Neural crest cell (in vitro differentiated cells): ENCODE measurements at places on chromosomes 7 and 10.

- no peak for DNase-seq
These were observed 17.2 kb upstream of the FGFR2 start for GRCh38 chr10:121615435-121615793.

GRCh38 chr7:136877509-136877908 lies 9.1 kb downstream of the CHRM2 start:
- no peak for DNase-seq

- no peak for DNase-seq
These were observed 79.6 kb downstream of the CFTR start for GRCh38 chr7:117559391-117559790.

GRCh38 chr10:70780370-70780760 lies 4.8 kb downstream of the TBATA start:
- no peak for DNase-seq

DNA sequence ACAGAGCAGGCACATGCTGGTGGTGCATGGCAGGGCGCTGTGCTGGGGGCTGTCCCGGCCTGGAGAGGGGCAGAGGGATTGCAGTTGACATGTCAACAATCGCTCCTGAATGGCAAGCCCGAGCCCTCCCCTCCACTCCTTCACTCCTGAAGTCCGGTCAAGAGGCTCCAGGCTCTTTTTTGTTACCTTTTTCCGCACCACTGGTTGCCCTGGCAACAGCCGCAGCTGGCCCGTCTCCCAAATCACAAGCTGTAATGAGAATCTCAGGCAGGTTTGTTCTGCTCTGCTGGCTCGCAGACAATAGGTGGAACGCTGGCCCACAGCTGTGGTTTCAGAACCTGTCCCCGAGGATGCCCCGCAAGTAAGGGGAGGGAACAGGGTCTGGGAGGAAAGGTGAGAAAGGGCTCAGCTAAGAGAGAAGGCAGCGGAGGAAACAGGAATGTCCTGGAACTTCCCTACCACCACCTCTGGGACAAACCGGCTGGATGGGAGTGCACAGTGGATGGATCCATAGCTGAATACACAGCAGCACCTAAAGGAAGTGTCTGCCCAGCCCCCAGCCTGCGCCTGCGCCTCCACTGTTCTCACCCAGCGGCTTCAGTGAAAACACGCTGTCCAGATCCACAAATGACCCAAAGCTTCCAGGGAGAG lies 58.9 kb downstream of the CALML3 start:
- peak; percentile 45 for DNase-seq

GRCh38 chr7:122362473-122362872 lies 57.9 kb upstream of the FEZF1 start:
- DNase-seq, result no peak

GRCh38 chr10:5183923-5184322 lies 1.0 kb downstream of the AKR1C8 start:
- DNase-seq, result no peak

DNA sequence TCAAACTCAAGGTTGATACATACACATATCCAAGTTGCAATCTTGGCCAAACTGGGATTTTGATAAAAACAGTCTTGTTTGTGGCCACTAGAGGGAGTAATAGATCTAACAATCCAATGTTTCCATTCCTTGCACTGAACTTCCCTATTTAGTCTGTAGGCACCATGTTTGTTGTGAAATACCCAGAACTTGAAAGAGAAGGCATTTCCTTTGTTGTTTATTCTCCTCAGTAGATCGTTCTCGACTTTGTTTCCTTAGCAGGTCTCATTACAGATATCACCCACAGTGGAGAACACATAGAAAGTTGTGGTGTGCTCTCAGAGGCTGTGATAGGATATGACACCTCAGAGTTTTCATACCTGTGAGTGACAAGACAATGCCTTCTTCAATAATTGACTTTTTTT lies 70.3 kb upstream of the MXI1 start:
- DNase-seq, result no peak

DNA sequence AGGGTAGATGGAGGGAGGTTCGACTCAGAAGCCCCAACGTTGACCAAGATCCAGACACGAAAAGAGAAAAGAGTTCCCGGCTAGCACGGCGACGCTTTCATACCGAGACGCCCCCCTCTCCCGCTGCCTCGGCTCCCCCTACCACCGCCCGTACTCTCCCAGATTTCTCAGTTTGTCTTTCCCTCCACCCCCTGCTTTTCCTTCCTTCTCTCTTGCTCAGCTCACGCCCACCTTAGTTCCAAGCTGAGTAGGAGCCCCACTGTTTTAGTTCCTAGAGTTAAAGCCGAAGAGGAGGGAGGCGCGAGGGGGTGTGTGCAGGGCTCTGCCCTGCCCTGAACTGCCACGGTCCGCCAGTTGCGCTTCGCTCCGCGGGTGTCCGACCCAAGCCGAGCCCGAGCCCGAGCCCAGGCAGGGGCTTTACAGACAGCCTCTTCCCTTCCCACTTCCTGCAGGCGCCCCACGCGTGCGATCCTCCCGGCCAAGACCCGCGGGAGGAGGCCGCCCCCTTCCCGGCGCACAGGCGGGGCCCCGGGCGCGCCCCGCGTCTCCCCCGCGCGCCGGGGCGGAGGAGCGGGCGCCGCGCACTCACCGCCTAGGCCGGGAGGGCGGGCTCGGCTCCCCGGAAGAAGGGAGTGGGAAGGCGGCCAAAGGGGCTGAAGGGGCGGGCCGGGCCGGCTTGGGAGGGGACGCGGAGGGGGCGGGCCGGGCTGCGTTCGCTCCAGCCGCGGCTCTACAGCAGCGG lies at the start of gene EPHB6:
TSS of gene EPHB6 (plus strand) at position 705 of the 742 bp plus-strand sequence. CDS start 8,152 bp downstream, outside the sequence.
- peak; percentile 54 for DNase-seq

DNA sequence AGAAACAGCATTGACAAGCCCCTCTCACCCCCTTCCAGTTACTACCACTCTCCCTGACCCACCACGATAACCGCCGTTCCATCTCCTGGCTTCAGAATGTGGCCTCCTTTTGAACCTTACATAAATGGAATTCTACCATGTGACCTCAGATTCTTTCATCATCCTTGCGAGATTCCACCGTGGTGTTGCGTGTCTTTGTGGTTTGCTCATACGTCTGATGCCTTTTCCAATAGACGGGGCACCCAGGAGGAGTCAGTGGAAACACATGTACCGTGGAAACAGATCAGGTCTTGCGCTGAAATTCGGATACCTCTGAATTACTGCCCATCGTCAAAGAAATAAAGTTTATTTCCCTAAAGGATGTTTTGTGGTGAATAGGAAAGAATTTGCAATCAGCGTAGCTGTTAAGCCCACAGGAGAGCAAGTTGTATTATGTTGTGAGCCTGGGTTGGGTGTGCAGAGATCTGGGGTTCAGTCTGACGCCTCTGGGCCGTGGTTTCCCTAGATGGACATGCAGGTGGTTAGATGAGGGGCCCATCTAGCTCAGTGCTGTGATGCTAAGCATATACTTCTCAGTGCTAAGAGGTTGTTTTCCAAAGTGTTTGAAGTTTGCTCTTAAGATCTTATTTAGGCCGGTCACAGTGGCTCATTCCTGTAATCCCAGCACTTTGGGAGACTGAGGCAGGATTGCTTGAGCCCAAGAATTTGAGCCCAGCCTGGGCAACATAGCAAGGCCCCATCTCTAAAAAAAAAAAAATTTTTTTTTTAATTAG lies 29.1 kb downstream of the GTF2IRD1 start:
- no peak for DNase-seq

GRCh38 chr7:94739180-94739579 lies 83.2 kb upstream of the SGCE start:
- no peak for DNase-seq

DNA sequence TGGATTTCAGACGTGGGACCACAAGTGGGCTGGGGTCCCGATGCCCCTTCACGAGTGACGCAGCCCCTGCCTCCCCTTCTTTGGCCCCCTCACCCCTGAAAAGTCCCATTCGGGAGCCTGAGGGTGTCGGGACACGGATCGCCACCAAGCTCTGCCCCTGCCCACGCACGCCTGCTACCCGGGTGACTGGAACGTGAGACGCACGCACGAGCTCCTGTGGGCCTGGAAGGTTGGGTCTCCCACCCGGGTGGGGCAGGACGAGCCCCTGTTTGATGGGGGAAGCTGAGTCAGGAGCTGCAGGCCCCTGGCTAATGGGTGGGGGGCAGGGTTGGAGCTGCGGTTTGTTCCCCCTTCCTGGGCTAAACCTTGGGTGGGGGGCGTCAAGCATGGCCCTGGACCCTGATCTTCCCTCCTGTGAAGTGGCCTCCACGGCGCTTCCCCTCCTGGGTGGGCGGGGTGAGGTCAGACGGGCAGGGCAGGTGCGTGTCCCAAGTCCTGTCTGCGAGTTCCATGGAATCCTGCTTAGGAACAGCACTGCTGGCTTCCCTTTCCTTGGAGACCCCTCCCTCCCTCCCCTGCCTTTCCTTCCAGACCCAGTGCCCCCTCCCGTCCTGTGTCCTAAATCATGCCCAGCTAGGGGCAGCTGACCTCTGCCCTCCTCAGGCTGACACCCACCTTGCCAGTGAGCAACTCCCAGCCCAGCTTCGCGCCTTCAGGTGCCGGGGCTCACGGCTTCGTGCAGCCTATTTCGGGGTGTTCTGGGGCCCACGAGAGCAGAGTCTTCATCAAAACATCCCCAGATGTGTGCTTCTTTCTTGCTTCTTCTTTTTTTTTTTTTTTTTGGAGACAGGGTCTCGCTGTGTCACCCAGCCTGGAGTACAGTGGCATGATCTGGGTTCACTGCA lies 5.3 kb upstream of the TMEM184A start:
- DNase-seq, result no peak

DNA sequence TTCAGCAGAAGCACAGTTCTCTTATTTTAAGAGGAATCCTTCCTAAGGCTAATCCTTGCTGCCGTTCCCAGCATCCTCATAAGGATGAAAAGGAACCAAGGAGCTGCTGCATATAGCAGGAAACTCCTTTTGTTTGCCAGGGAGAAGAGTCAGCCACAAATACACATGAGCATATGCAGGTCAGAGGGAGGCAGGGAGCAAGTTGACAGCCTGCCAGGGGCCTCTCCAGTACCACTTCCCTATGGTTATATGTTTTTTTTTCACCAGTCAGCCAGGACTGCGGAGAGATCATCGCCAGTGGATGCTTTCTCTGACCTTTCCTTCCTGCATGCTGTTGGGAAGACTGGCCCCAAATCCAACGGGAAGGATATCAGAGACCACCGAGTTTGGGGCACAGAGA lies 39.8 kb downstream of the SLC35B4 start:
- DNase-seq, result no peak

- no peak for DNase-seq
These were observed 919 bp downstream of the MAFK start for GRCh38 chr7:1531263-1531978.

GRCh38 chr10:33626798-33627466 lies 292.5 kb upstream of the NRP1 start:
- no peak for DNase-seq

DNA sequence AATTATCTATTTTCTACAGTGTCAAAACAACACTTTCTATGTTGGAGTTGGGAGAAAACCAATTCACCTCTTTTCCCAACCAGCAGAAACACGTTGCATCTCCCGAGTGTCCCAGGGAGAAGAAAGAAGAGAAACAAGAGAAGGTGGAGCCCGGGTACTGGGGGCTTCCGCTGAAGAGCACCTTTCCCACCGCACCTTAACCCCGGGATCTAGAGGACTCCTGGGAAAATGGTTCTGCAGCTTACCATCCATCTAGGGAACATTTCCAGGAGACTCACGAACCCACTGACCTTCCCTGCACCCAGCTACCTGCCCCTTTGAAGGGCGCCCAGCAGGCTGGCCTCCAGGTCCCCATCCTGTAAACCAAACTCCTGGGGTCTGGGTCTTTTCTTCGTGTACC lies 346.8 kb downstream of the TCERG1L start:
- no peak for DNase-seq

- DNase-seq, result no peak
These were observed 23.7 kb downstream of the NUP42 start for GRCh38 chr7:23205577-23205908.

DNA sequence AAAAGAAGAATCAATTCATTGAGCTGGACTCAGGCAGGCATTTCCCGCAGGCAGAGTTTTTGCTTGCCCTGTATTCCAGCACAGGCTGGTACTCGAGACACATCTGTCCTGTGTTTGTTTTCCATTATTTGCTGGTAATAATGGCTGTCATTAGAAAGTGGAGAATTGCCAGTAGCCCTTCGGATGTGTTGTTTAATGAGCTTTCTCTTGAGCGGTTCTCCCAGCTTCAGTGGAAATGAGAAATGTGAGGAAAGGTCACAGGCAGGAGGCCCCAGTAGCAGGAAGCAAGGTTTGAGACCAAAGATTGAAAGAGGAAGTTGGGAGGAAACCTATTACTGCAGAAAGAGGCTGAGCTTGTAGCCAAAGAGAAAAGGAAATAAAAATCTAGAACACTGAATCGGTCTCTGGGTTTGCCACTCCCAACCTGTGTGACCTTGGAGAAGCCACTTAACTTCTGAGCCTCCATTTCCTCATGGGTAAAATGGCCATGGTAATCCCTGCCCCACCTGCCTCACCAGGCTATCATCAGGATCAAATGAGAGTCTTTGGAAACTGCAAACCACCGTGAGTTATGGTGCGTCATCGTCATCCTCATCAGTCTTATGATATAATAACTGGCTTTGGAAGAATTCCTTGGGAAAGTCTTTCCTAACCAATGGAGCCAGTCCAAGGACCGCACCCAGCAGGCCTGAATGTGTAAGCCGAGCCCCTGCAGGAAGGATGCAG lies 67.7 kb downstream of the TACR2 start:
- no peak for DNase-seq

GRCh38 chr10:92969151-92969550 lies 91.4 kb upstream of the CYP26C1 start:
- no peak for DNase-seq

DNA sequence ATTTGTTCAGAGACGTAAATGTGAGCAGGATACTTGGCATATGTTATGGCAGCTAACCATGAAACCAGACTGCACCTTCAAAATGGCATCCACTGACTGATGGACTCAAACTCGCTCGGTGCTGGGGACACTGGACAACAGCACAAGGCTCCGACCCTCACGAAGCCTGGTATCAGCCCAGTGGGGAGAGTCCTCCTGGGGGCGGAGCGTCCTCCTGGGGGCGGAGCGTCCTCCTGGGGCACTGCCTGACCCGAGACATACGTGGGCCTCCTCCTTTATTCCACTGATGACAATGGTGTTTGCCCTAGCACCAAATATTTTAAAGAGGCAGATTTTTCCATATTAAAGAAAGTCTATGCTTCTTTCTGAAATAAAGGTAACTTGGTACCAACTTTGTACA lies 39.5 kb downstream of the ESYT2 start:
- DNase-seq, result no peak

DNA sequence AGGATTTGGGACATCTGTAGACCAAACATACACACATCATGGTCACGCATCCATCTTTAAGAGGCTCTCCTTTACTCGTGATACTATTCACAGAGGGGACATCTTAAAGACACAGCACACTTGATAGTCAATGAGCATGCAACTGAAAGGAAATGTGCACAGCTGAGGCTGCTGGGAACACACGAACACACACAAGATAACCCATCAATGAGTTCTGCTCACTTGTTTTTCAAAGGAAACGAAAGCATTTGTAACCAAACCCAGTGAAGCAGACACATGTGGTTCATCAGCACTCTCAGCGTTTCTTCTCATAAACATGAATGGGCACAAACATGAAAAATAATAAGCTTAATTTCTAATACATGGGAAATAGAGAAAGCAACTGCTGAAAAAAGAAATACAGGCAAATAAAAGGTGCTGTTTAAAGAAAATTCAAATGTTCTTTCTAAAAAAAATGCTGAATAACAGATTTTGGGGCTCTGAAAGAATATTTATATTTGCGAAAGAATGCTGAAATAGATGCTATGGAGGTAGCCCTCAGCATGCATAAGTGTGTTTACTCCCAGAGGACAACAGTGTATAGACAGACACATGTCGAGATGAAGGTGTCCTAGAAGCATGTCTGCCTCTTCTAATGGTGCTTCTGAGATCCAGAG lies 59.7 kb upstream of the LAMB4 start:
- no peak for DNase-seq

- DNase-seq, result no peak
These were observed 148.7 kb downstream of the C7orf25 start for GRCh38 chr7:42763137-42763551.
